ENCODE measurements at places on chromosomes 12 and 14.
A peak's percentile ranks its signal among the peaks of the same experiment; 100 is the strongest.

DNA sequence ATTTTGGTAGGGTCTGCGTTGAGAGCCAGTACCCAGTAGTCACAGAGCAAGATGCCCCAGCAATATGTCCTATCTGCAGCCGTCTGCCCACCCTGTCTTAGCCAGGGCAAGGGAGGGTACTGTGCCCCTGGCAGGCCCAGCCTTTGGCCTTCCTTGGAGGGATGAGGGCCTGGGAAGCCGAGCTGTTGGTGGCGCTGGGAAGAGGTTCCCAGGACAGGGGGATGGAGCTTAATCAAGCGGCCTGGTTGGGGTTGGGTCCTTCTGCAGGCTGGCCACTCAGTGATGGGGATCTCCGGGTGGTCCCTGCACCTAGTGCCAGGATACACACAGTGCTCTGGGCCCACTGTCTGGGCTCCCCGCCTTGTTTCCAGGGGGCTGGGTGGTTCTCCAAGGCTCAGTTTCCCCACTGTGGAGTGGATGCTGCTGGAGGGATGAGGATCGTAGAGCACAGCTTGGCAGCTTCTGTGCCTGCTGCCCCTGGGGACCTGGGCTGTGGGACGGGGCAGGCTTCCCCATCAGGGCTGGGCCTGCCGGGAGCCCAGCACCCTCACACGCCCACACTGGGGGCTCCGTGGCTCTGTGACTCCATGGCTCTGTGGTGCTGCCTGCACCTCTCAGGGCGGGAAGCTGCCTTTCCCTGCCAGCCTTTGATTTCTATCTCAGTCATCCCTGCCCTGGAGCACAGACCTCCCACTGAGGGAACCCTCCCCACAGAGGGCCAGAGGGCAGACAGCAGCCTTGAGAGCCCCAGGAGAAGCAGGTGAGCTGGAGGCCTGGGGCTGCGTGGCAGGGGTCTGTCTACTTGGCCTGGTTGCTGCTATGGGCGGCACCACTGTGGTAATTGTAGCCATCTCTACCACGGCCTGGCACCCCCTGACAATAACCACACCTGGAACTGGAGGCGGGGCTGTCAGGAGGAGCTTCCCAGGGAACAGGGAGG is 357.0 kb downstream of the TMEM121 start:
- DNase-seq = no peak

- no peak for DNase-seq
Observed at GRCh38 chr12:131905630-131906091, 11.2 kb downstream of the ULK1 start.

GRCh38 chr14:48331421-48331820 is 656.0 kb upstream of the MDGA2 start:
- DNase-seq = no peak

GRCh38 chr12:93608313-93608712 is 35.8 kb downstream of the SOCS2 start:
- DNase-seq = no peak

DNA sequence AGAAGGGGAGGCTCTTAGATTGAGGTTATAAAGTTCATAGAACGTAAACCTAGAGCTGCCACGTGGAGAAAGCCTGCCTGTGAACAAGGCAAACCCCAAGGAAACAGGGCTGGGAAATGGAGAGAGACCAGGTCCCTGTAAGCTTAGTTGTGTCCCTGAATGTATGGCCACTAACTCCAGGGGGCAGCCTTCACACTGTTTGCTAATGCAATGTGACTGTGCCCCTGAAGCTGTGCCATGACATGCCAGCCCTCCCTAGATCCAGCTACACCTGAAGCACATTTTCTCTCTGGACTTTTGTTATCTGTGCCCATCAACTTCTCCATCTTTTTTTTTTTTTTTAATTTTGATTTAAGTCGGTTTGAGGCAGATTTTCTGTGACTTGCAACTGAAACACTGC is 60.6 kb upstream of the TMCC3 start:
- no peak for DNase-seq

- DNase-seq = peak; percentile 94
Observed at GRCh38 chr12:53079226-53080117, at the start of gene SPRYD3. Gene SPRYD3, minus strand, starts transcription at chr12:53079390. Its CDS starts 57 bp downstream, at chr12:53079333.

DNA sequence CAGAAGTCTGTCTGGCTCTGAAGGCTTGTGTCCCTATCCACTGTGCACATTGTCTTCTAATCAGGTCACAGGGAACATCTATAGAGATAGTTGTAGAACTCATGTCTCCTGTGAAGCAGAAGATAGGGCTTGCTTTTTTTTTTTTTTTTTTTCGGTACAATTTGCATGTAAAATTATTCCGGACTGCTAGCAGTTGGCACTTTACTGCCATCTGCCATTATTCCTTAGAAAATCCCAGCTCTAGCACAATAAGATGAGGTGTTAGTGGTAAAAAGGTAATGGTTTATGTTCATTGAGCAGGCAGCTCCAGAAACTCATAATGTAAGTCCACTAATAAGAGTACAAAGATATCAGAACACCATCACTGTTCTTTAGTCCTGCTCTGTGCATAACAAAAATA is 8.7 kb downstream of the MYRFL start:
- no peak for DNase-seq

DNA sequence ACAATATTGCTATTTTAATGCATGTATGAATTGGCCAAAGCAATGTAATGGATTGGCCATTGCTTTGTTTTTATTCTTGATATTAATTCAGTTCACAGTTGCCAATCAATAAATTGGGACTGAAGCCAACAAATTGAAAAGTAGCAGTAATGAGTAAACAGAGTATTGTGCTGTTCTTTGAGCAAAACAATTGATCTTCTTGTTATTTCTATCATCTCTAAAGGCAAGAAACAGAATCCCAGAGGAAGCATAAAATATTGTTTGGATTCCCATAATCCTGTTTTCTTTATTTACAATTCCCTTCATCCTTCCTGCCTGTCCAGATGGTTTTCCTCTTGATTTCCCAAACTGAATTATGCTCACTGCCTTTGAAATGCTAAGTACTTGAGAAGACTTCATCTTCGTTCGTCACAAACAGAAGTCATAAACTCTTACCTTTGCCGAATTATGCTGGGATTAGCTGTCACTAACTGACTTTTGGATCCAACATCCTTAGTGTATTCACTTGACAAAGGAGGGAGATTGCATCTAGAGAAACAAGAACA is 85.9 kb downstream of the ST8SIA1 start:
- DNase-seq = no peak

DNA sequence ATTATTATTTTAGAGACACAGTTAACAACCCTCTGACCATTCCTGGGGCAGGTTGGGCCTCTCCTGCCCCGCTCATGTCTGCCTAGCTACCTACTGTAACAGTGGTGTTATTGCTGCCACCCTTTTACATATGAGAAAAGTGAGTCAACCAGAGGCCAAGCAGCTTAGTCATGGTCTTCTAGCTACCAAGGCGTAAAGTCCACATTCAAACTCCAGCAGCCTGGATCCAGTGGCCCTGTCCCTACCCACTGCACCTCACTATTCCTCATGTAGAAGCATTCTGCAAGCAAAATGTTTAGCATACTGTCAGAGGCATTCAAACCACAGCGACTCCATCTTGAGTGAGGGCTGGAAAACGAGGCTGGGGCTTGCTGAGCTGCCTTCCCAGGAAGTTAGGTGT is 95.8 kb downstream of the SLC15A4 start:
- DNase-seq = no peak

DNA sequence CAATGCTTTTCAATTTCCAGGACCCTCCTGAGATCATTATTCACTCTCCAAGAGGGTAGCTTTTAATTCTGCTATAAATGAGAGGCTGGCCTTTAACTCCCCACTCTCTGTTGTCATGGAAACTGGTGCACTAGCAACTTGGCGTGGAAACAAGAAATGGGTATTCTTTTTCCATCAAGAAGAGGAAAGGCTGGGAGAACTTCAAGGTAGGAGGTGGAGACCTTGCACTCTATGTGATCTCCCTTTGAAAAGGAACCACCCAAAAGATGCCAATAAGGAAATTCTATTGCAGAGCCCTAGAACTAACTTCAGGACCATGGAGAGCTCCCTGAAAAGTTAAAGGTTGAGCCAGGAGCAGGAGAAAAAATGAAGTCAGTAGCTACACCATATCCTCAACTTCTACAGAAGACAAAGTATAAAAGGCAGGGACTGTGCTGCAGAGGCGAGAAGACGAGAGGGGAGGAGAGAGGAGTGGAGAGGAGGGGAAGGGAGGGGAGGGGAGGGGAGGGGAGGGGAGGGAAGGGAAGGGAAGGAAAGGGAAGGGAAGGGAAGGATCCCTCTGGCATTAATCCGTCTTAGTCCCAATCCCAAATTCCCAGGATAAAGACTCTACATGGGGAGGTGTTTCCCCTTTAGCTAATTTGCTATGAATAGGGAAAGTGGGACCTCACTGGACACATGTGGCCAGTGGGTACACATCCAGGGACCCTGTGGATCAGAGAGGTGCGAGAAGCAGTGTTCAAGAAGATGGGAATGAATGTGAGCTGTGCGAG is 46.7 kb upstream of the FICD start:
- no peak for DNase-seq

GRCh38 chr12:71186571-71187288 is 28.9 kb upstream of the TSPAN8 start:
- DNase-seq = no peak

GRCh38 chr12:56723352-56723751 is 1.7 kb downstream of the NACA start:
- no peak for DNase-seq

DNA sequence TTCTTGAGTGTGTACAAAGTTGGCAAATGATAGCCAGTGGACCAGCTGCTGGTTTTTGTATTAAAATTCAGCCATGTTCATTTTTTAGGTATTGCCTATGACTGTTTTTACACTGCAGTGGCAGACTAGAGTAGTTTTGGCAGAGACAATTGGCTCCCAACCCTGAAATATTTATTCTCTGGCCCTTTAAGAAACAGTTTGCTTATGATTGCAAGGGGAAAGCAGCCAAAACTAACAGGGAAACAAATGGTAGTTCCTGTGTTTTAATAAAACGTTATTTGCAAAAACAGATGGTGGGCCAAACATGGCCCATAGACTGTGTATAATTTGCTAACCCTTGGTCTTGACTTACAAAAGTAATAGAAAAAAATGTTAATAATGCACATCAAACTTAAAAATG is 110.2 kb downstream of the ALX1 start:
- no peak for DNase-seq

- DNase-seq = no peak
Observed at GRCh38 chr14:24463884-24464785, 21.6 kb upstream of the SDR39U1 start.

- no peak for DNase-seq
Observed at GRCh38 chr14:101137234-101137633, 233.7 kb upstream of the RTL1 start.

GRCh38 chr12:103312742-103313354 is 182.9 kb downstream of the C12orf42 start:
- DNase-seq = no peak

DNA sequence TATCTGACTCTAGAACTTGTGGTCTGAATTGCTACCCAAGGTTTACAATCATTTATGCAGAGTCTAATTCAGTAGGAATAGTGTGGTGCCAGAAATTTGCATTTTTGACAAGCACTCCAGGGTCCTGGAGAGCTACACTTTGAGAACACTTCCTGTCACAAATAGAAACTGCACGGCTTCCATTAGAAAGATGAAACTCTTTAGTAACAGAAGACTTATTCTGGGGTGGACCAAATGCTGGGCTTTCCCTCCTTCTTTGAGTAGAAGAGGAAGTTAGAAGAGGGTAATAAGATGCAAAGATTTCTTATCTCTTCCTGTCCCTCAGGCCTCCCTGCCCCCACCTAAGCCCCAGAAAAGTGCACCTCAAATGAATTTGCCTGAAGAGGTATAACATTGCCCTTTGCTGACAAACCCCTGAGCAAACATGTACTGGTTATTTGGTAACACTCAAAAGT is 28.4 kb downstream of the DGLUCY start:
- no peak for DNase-seq

DNA sequence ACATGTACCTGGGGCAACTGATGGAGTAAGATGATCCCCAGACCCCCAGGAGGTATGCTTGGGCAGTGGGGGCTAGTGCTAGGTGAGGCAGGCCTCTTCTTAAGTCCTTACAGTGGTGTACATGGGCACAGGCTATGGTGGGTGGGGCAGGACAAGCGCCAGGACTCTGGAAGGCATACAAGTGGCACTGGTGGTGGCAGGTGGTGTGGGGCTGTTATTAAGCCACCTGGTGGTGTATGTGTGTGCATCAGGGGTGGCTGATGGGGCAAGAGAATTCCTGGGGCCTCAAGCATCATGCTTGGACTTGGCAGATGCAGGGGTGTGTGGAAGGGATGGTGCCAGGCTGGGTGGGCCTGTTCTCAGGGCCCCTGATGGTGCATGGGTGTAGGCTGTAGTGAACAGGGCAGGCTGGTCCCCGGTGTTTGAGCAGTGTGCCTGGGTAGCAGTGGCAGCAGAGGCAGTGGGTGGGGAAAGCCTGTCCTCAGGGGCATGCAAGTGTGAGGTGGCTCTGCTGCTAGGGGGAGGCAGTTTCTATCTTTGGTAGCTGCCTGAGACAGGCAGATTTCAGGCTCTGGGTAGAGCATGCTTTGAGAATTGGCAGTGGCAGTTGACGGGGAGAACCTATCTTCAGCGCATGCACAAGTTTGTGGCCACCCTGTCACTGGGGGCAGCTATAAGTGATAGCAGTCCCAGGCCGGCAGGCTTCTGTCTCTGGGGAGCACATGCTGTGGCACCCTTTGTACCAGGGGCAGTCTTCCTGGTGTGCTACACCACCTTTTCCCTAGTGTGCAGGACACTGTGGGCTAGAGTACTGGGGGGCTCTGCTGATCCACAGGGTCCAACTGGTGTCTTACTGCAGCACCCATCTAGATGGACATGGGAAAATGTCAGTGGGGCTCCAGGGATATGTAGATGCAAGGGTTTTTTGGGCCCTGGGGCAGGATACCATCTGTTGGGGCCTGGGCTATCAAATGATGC is 52.6 kb upstream of the ABCD2 start:
- DNase-seq = no peak

- DNase-seq = no peak
Observed at GRCh38 chr12:96810477-96810876, 96.6 kb upstream of the NEDD1 start.

GRCh38 chr12:91763654-91764370 is 381.8 kb downstream of the BTG1 start:
- no peak for DNase-seq

DNA sequence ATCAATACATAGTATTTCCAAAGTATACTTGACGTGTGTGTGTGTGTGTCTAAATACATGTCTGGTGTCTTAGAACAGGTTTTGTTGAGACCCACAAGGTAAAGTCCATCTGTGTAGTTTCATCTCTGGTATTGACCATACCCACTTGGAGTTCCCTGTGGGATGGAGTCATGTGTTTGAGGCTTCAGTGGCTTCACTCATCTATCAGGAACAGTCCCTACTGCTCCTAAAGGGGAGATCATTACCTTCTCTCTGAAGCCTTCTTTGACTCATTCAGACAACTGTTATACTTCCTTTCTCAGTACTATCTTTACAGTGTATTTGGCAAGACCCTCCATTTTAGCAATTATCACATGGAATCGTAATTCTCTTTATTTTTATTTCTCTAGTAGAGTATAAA is 14.2 kb downstream of the RAB21 start:
- no peak for DNase-seq

GRCh38 chr14:104212206-104213095 is 74.1 kb downstream of the KIF26A start:
- no peak for DNase-seq
